ENCODE measurements at places on chromosomes 16 and 17.

GRCh38 chr17:27081002-27081638 lies 212.8 kb upstream of the WSB1 start:
- DNase-seq, result no peak
- H3K27ac ChIP-seq, result no peak overlapping the region
- no peaks in the 10 kb centered on the region for H3K36me3 ChIP-seq
- no peak overlapping the region for H3K4me3 ChIP-seq

DNA sequence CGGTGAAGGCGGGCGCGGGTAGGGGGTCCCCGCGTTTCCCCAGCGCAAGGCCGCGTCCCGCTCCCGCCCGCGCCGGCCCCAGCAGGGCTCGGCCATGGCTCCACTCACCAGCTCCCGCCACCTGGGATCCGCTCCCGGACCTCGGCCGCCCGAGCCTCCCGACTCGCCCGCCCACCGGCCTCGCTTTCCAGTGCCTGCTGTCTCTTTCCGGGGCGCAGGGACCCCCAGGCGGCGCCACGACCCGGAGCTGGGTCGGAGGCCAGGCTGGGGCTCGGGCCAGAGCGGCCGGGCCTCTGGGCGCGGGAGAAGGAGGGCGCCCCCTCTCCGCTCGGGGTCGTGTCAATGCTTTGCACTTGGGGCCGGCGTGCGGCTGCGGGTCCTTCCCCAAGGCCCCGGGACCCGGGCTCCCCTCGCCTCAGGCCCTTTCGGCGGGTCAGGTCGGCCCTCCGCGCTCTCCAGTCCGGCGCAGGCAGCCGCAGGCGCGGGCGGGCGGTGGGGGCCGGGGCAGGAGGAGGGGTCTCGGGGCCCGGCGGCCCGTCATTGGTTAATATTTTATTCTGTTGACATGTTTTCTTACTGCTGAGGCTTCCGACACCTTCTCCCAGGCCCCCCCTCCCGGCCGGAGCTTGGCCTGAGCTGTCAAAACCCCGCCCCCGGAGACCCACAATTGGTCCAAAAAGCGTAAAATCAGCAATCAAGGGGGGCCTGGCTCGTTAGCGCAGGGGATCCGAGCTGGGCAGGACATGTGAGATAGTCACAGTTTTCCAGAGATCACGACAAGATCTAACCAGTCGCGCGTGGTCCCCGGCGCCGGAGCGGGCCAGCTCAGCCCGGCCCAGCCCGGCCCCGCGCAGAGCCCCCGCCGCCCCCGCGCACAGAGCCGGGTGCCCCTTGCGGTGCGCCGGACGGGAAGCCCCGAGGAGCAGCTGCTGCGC lies at the start of gene TBX2:
Gene TBX2, plus strand, starts transcription at position 713 of the 935 bp plus-strand sequence. CDS start 334 bp downstream, outside the sequence.
- peak within 1 kb of the TSS; percentile 21 for H3K4me3 ChIP-seq
- peaks cover 19% of the 10 kb centered on the region for H3K4me1 ChIP-seq
- peaks cover 91% of the 10 kb centered on the region for H3K27me3 ChIP-seq

DNA sequence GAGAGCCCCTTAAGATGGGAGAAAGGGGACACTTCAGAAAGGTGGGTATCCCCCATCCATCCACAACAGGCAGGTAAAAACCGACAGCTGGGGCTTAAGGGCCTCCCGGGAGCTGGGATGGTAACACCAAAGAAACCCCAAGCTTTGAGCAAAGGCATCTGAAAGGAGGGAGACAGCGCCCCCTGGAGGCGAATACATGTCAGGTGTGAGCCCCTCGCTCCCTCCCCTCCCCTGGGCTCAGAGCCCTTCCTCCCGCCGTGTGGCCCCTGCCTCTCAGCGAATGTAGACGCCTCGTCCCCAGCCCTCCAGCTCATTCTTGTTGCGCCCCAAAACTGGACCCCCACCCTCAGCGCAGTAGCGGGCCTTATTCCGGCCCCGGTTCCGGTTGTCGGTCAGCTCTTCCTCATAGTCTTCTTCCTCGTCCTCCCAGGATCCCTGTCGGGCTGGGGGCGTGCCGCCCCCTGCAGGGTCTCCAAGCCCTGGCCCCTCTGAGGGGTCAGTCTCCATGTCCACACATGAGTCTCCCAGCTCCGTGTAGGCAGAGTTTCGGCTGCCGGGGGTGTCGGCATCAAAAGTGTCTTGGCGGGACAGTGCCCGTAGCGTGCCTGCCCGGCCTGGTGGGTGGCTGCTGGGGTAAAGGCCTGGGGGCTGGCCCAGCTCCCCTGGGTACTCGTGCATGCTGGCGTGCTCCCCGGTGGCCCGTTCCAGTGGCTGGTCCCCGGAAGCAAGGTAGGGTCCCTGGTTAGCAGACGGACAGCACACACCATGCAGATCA lies 9.1 kb upstream of the ARL5C start:
- H3K4me1 ChIP-seq, result peaks cover 29% of the 10 kb centered on the region
- H3K36me3 ChIP-seq, result peaks cover 34% of the 10 kb centered on the region

- no peak overlapping the region for H3K4me3 ChIP-seq
- H3K27me3 ChIP-seq, result no peaks in the 10 kb centered on the region
- H3K27ac ChIP-seq, result no peak overlapping the region
- H3K36me3 ChIP-seq, result no peaks in the 10 kb centered on the region
- H3K4me1 ChIP-seq, result no peaks in the 10 kb centered on the region
Measured at GRCh38 chr16:78704416-78704815, 605.0 kb downstream of the WWOX start.

DNA sequence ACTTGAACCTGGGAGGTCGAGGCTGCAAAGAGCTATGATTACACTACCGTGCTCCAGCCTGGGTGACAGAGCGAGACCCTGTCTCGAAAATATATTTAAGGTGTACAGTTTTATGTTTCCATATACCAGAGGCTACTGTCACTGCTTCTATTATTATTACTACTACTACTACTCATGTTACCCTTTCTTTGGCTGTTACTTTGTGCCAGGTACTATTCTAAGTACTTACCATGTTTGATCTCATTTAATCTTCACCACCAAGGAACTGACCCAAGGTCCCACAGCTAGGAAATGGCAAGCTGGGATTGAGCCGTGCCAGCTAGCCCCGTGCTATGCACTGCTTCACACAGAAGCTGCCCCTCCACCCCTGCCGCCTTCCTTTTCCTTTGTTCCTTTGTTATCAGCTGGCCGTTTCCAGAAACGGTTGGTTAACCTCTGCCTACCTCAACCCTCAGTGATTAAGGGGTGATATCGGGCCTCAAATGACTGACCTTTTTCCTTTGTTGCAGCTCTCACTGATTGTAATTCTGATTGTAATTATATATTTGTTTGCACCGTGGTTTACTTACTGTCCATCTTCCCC lies 78.4 kb downstream of the ABCC1 start:
- no peak overlapping the region for H3K4me3 ChIP-seq
- no peak overlapping the region for H3K27ac ChIP-seq
- no peaks in the 10 kb centered on the region for H3K4me1 ChIP-seq
- DNase-seq, result no peak
- H3K27me3 ChIP-seq, result no peaks in the 10 kb centered on the region
- peaks cover 10% of the 10 kb centered on the region for H3K36me3 ChIP-seq

- no peaks in the 10 kb centered on the region for H3K27me3 ChIP-seq
- H3K4me3 ChIP-seq, result no peak overlapping the region
- H3K36me3 ChIP-seq, result no peaks in the 10 kb centered on the region
- DNase-seq, result no peak
- H3K4me1 ChIP-seq, result no peaks in the 10 kb centered on the region
Measured at GRCh38 chr16:8130197-8130596, 460.1 kb downstream of the TMEM114 start.

- no peaks in the 10 kb centered on the region for H3K36me3 ChIP-seq
- peaks cover 20% of the 10 kb centered on the region for H3K27me3 ChIP-seq
- peak overlapping the region; percentile 55 for H3K27ac ChIP-seq
- H3K4me3 ChIP-seq, result peak overlapping the region; percentile 75
- DNase-seq, result no peak
Measured at GRCh38 chr17:48541036-48541576, 3.8 kb downstream of the HOXB2 start.

DNA sequence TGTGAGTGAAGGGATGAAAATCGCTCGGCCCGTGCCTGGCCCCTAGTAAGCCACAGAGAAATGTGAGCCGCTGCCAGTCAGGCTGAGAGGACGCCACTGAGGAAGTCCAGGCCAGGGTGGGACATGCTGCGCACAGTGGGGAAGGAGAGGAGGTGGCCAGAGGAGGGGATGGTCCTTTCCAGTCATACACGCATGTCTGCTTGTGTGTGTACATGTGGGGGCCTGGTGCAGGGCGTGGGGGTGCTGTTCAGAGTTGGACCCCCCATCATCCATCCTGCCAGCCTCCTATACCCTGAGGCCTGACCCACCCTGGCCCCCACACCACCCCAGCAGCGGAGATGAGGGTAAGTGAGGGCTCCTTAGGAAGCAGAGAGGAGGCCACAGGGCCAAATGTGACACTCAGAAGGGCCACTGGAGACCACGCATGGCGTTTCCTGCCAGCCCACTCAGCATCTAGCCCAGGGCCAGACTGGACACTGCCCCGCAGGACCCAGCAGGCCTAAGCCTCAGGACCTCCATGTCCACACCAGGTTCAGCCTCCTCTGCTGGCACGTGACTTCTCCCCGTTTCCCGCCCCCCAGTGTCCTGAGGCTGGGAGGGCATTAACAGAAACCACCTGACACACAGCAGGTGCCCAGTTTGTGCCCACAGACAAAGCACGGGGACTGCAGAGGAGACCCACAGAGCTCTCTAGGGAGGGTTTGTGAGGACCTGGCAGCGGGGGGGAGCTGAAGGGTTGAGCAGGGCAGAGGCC lies 7.0 kb downstream of the DOC2A start:
- no peaks in the 10 kb centered on the region for H3K27me3 ChIP-seq
- H3K36me3 ChIP-seq, result peaks cover 42% of the 10 kb centered on the region
- peaks cover 9% of the 10 kb centered on the region for H3K4me1 ChIP-seq
- no peak for DNase-seq
- H3K27ac ChIP-seq, result no peak overlapping the region

DNA sequence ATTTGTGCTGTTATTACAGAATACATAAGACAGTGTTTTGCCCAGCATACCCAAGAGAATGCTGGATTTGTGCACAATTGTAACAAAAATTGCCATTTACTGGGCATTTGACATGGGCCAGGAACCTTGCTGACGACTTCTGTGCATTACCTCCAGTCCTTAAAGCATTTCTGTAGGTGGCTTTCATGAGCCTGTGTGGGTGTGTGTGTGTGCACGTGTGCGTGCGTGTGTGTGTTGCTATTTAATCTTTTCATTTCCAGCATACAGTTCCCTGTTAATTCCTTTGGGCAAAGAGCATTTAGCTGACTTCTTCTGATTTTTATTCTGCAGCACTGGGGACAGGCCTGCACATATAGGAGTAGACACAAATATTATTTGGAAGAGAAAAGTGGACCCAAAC lies 134.4 kb downstream of the CYLD start:
- H3K4me3 ChIP-seq, result no peak overlapping the region
- H3K27me3 ChIP-seq, result peaks cover 3% of the 10 kb centered on the region
- H3K27ac ChIP-seq, result no peak overlapping the region
- H3K4me1 ChIP-seq, result no peaks in the 10 kb centered on the region
- DNase-seq, result no peak
- no peaks in the 10 kb centered on the region for H3K36me3 ChIP-seq

DNA sequence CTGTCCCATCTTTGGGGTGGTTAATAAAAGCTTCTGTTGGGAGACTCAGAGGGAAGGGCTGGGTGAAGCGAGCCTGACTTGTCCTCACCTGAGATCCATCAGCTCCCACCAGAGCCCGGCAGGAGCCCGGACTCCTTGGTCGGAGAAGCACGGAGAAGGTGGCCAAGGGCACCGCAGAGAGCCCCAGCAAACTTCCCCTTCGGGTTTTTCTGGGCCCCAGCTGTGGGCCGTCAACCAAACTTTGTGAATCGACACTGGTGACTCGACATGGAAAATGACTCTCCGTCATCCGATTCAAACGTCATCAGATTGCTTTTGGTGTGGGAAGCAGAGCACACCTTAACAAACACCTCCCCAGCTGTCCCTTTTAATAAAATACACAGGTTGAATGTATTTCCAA lies 21.4 kb downstream of the ENPP7 start:
- H3K27me3 ChIP-seq, result peaks cover 37% of the 10 kb centered on the region
- no peaks in the 10 kb centered on the region for H3K36me3 ChIP-seq
- no peak overlapping the region for H3K4me3 ChIP-seq
- no peak overlapping the region for H3K27ac ChIP-seq
- H3K4me1 ChIP-seq, result peaks cover 8% of the 10 kb centered on the region
- no peak for DNase-seq
